ENCODE measurements at places on chromosomes 6 and 20.

GRCh38 chr6:14388371-14388770 is 270.8 kb downstream of the CD83 start:
- DNase-seq: no peak

- no peak for DNase-seq
These were observed 47.0 kb downstream of the CARMIL1 start for GRCh38 chr6:25326126-25326525.

GRCh38 chr20:37303637-37304036 is 14.2 kb downstream of the MANBAL start:
- no peak for DNase-seq

DNA sequence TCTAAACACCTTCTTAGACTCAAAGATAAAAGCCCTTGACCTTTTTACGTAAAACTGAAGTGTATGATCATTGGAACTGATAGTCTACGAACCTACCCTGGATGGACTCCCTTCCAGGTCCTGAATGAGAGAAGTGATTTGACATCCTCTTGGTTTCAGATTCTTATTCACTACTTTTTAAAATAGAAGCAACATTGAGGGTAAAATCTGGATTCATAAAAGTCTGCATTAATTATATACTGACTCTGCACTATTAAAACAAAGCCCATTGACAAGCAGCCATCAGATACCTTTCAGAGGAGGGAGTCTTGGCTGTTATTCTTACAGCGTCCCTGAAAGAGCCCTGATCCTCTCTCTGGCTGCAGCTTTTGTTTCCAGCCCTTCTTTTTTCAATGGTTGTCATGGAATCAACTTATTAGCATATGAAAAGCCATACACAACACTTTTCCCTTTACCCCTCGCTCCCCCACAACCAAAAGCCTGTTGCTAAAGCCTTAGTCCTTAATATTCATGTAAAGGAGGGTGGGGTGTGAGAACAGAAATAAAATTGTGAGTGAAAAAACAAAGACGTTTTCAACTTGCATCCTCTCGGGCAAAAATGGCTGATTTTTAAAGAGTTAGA is 270.0 kb upstream of the MARCKS start:
- DNase-seq: no peak

GRCh38 chr6:15927531-15928225 is 201.2 kb upstream of the MYLIP start:
- no peak for DNase-seq

GRCh38 chr6:91895599-91896285 is 1308.9 kb upstream of the MAP3K7 start:
- no peak for DNase-seq

- DNase-seq: no peak
These were observed 182.7 kb downstream of the TAF4 start for GRCh38 chr20:61882716-61883615.

- no peak for DNase-seq
These were observed 10.4 kb downstream of the MRPL14 start for GRCh38 chr6:44116641-44117382.

GRCh38 chr6:21406316-21406715 is 187.2 kb upstream of the SOX4 start:
- no peak for DNase-seq

DNA sequence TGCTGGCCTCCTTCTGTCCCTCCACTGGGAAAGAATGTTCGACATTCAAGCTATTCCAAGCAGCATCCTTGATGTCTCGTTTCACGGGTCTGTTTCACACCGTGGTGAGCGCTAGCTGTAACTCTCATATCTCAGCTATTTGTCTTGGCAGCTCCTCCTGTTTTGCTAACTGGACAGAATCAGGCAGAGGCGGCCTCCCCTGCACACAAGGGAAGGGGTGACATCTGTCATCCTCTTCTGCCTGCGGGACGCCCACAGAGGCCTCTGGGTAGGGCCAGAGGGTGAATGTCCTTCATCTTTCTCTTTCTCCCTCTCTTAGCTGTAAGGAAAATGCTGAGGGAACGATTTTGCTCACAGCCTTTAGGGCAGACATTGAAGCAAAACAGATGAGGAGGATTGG is 232.8 kb upstream of the GMDS start:
- DNase-seq: no peak

- no peak for DNase-seq
These were observed 59.3 kb downstream of the EPB41L2 start for GRCh38 chr6:131003488-131004386.

DNA sequence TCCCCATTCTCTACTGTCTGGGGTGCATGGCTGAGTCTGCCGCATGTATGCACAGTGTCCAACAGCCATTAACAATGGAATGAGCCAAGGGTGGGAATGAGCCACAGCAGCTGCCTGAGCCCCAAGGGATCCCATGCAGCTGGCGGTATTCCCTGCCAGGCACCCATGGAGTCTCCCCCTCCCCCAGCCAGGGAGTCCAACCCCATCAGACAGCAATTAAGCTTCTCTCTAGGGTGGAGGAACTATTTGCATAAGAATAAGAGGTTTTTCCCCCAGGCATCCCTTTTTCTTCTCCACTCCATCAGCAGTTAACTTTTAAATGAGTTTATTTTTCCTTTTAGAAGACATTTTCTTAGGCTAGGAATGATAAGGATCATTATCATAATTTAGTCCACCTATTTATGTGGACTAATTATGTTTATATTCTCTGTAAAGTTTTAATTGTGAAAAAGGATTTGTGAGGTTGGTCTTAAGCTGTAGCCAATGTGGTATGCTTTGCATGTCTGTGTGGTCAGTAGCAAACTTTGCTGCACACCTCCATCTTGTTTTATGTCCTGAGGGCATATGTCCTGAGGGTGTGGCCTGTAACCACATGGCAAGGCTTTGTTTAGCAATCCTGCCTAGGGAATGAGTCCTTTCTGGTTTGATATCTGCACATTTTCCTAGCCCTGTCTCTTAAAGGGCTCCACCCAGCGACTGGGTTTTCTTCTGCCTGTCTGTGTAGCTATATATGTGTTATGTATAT is 158.9 kb upstream of the OLIG3 start:
- no peak for DNase-seq

DNA sequence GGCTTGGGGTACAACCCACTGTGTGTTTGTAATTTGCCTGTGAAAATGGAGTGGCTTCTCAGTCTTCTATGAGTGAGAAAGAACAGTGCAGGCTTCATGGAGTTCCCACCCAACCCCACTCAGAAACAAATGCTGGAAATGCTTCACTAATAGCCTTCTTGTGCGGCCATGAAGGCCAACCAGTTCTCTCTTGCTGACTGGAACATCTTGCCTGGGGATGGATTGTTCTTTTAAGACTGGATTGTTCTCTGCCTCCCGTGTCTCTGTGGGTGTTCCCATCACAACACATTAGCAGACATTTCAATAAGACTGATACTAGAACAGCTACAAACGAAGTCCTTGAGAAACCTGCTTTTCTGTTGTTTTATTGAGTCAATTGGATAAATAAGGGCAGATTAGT is 110.6 kb downstream of the PPP1R14C start:
- no peak for DNase-seq

DNA sequence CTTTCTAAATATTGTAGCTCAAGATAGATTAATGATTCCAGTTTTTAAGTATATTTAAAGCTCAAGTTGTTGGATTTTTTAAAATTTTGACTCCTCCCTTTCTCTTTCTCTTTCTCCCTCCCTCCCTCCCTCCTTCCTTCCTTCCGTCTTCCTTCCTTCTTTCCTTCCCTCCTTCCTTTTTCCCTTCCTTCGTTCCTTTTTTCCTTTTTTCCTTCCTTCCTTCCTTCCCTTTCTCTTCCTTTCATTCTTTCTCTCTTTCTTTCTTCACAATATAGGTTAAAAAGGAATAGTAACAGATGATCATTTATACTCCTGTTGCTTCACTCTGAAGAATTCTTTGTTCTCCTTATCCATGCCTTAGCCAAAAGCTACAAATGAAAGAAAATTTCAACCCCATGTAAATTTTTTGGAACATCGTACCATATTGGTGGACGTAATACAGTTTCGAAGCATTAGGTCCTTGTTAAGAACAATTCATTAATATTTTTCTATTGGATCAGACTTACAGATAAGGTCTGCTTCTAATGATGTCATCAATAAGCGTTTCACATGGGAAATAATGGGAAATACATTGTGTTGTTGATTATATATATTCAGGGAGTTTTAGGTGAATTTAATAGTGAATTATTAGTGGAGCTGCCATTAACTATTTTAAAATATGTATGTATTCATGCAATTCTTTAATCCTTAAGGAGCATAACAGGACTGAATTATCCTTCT is 139.6 kb upstream of the SLC35B3 start:
- no peak for DNase-seq
